GM23248 (cell line): ENCODE measurements at places on chromosomes 2 and 18. TPM values are rescaled to one million over a fixed set of nuclear protein-coding genes. Genes with fewer than 3 reads are reported as not detected.

DNA sequence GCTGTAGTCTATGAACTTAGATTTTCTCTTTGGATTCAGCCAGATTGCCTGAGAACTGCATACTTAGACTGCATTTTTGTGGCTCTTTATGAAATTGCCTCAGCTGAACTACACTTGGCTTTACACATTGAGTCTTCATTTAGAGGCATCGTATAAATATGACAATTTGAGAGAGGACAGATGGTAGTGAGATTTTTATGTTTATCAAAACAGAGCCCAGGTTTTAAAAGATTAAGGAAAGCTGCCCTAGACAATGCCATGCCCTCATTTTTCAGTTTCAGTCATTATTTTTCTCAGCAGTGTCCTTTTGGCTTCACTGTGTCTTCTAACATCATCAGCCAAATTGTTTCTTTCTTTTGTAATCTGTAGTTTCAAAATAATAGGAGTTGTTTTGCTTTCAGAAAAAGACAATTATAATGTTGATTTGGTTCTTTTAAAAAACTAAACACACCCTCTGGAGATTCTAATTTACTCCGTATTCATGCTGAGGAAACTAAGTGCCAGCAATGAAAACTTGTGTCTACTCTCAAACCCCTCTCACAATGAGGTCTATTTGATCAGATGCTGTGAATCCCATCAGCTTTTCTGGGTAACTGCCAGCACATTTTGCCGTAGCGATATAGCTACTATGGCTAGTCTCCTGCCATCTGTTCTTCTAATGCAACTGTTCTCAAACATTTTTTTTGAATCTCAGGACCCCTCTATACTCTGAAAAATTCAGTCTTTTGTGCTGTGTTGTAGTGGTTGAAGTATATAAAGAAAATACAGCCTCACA lies 46.2 kb downstream of the TWSG1 start:
- H3K27me3 ChIP-seq, result no peaks in the 10 kb centered on the region
- DNase-seq, result peak; percentile 63
- peaks cover 9% of the 10 kb centered on the region for H3K4me1 ChIP-seq
- peaks cover 5% of the 10 kb centered on the region; the same call in 1 of the 2 replicates for H3K36me3 ChIP-seq
- H3K4me3 ChIP-seq, result no peak overlapping the region

GRCh38 chr2:28321426-28321825 lies 71.2 kb upstream of the FOSL2 start:
- H3K36me3 ChIP-seq, result no peaks in the 10 kb centered on the region
- H3K27ac ChIP-seq, result no peak overlapping the region
- no peak for DNase-seq
- H3K4me3 ChIP-seq, result no peak overlapping the region

The CHRNG gene
- not detected in 2 replicates for total RNA-seq

The SMYD5 gene
- total RNA-seq, result 20.1 and 33.0 TPM in 2 replicates

DNA sequence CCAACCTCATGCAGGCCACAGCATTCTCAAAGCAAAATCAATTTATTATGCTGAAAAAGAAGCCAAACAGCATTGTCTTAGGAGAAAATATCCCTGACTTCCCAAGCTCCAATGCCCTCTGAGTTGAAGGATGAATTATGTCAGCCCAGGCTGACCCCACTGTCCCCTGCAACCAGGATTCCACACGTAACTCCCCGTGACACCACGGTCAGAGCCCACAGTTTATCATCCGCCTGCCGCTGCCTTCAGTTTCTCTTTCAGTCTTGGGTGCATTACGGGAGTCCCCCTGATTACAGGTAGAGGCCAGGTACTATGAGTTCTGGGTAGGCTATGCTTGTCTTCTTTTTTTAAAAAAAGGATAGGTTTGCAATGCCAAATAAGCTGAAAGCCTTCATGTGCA lies 244.2 kb downstream of the MYT1L start:
- H3K27ac ChIP-seq, result no peak overlapping the region

GRCh38 chr18:23908827-23909226 lies 105.7 kb upstream of the TTC39C start:
- no peaks in the 10 kb centered on the region; the same call in 1 of the 2 replicates for H3K4me1 ChIP-seq
- no peak for DNase-seq
- no peak overlapping the region for H3K27ac ChIP-seq
- no peak overlapping the region for H3K4me3 ChIP-seq
- H3K36me3 ChIP-seq, result no peaks in the 10 kb centered on the region

DNA sequence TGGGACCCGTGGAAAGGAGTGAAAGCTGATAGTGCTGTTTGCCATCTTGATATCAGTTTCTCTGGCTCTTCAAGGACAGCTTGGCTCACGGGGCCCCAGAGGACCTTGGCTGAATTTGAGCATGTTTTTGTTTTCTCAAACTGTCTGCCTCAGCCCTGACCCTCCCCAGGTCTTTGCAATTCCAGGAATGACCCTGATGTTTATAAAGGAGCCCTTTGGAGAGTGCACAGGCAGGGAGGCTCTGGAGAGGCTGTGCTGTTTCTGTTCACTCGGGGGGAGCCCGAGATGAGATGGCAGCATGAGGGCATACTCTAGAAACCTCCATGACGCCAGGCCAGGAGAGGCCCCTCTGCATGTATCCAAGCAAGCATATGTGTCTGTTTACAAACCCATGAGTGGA lies 16.4 kb downstream of the IGFBP2 start:
- no peaks in the 10 kb centered on the region for H3K36me3 ChIP-seq
- no peak overlapping the region for H3K27ac ChIP-seq
- DNase-seq, result no peak
- no peak overlapping the region for H3K4me3 ChIP-seq
- H3K27me3 ChIP-seq, result no peaks in the 10 kb centered on the region
- peaks cover 24% of the 10 kb centered on the region for H3K4me1 ChIP-seq

DNA sequence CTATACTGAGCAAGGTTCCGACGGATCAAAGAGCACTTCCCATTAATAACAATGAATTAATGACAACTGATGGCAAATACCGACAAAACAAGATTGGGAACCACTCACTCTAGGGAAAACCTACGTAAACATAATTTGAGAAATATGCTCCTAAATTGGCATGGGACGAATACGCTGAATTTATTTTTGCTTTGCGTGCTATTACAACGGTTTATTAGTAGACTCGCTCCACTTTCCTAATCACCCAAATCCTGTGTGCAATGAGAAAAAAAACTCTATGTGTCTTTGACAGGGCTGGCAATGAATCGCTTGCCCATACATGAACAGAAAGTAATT lies 536 bp upstream of the SLC25A12 start:
- peaks cover 15% of the 10 kb centered on the region for H3K4me1 ChIP-seq
- H3K27ac ChIP-seq, result peak overlapping the region; percentile 67
- DNase-seq, result peak; percentile 40
- H3K27me3 ChIP-seq, result no peaks in the 10 kb centered on the region

GRCh38 chr2:32863803-32864202 lies 83.0 kb upstream of the LTBP1 start:
- peak overlapping the region; percentile 77 for H3K27ac ChIP-seq
- no peak overlapping the region for H3K4me3 ChIP-seq
- peak; percentile 56 for DNase-seq
- peaks cover 34% of the 10 kb centered on the region for H3K4me1 ChIP-seq
- no peaks in the 10 kb centered on the region for H3K36me3 ChIP-seq
- no peaks in the 10 kb centered on the region for H3K27me3 ChIP-seq

- no peaks in the 10 kb centered on the region for H3K36me3 ChIP-seq
- no peak for DNase-seq
- no peaks in the 10 kb centered on the region for H3K27me3 ChIP-seq
- no peak overlapping the region for H3K27ac ChIP-seq
Observed at GRCh38 chr2:236947294-236947693, 138.4 kb upstream of the COPS8 start.

The MDH1B gene
- 0.25 and 0.54 TPM in 2 replicates for total RNA-seq

GRCh38 chr18:49645196-49645595 lies 83.3 kb downstream of the LIPG start:
- no peaks in the 10 kb centered on the region for H3K36me3 ChIP-seq
- peaks cover 9% of the 10 kb centered on the region; the same call in 1 of the 2 replicates for H3K4me1 ChIP-seq
- H3K27me3 ChIP-seq, result no peaks in the 10 kb centered on the region
- DNase-seq, result no peak
- no peak overlapping the region for H3K27ac ChIP-seq
- no peak overlapping the region for H3K4me3 ChIP-seq

GRCh38 chr18:2237706-2238105 lies 333.6 kb downstream of the METTL4 start:
- H3K4me1 ChIP-seq, result peaks cover 15% of the 10 kb centered on the region
- H3K27me3 ChIP-seq, result peaks cover 8% of the 10 kb centered on the region; the same call in 1 of the 2 replicates
- no peaks in the 10 kb centered on the region for H3K36me3 ChIP-seq
- no peak overlapping the region for H3K27ac ChIP-seq

The WDR12 gene
- 16.2 and 45.8 TPM in 2 replicates for total RNA-seq

The ST6GAL2 gene
- total RNA-seq, result not detected in 2 replicates

The RUFY4 gene
- total RNA-seq, result not detected in 2 replicates

DNA sequence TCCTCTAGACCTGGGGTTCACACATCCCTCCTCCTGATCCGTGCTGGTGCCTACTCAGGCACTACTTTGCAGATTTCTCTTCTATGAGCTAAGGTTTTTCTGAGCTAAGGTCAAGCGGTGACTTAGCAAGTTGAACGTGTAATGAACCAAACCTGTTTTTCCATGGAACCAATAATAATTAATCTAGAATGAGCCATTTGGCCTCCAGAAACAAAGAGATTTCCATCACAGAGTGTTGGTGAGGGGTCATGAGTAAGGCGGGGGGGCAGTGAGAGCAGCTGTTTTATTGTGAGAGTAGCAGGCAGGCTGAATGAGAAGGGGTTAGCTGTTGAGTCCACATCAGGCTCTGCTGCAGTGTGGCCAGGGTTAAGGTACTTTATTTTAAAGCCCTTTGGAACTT lies 112.0 kb upstream of the FOSL2 start:
- H3K27ac ChIP-seq, result no peak overlapping the region
- peaks cover 13% of the 10 kb centered on the region for H3K4me1 ChIP-seq
- H3K27me3 ChIP-seq, result no peaks in the 10 kb centered on the region
- H3K4me3 ChIP-seq, result no peak overlapping the region

The EMILIN2 gene
- total RNA-seq, result 23.9 and 30.2 TPM in 2 replicates

DNA sequence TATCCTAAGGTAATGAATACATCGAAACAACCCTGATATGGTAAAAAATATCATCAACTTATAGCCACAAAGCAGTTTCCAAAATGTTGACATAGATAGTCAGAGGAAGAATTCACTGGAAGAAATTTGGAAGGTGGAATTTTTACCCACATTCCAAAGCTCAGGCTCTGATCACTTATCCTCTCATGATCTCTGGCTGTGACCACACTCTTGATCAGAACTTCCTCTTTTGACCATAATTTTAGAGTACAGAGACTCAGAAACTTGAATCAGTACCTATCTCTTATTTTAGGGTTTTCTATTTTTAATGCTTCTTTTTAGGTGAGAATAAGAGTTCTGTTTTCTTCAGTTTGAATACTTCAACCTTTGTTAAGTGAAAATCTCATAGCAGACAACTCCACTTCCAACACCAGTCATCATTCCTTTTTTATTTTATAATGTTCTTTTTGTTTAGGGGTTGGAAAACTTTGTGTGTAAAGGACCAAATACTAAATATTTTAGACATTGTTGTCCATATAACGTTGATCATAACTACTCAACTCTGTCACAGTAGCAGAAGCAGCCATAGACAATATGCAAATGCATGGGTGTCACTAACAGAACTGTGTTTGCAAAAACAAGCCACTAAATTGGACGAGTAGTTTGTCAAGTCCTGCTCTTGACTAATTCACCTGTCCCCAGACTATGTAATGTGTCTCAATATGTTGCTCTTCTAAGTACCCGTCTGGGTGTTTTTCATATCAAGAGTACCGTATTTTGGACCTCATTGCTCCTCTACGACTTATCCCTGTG lies 891.6 kb upstream of the CRIM1 start:
- DNase-seq, result no peak
- no peaks in the 10 kb centered on the region for H3K4me1 ChIP-seq
- H3K27ac ChIP-seq, result no peak overlapping the region
- no peaks in the 10 kb centered on the region for H3K36me3 ChIP-seq
- H3K27me3 ChIP-seq, result no peaks in the 10 kb centered on the region
- H3K4me3 ChIP-seq, result no peak overlapping the region
